ENCODE measurements at places on chromosomes 12 and 14. TPM values are rescaled to one million over a fixed set of nuclear protein-coding genes. Genes with fewer than 3 reads are reported as not detected.

- no peak for DNase-seq
Measured at GRCh38 chr12:52256584-52256935, 17.9 kb upstream of the KRT86 start.

GPR84 gene
- not detected for total RNA-seq

CRY1 gene
- 8.1 TPM for total RNA-seq

DNA sequence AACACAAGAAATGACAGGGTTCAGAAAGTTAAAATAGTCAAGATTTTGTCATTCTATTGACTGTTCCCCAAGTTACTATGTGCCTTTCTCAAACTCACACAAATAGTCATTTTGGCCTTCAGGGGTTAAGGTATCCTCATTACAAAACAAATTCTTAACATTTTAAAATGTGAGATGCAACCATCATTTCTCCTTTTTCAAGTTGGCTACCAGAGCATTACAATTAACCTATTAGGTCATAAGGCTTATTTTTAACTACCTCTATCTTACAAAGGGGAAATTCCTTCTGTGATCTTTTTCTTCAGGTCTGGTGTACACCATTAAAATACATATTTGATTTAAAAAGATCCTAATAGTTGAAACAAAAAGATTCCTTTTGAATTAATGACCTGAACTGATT lies 61.2 kb downstream of the SLC38A1 start:
- DNase-seq, result no peak

DNA sequence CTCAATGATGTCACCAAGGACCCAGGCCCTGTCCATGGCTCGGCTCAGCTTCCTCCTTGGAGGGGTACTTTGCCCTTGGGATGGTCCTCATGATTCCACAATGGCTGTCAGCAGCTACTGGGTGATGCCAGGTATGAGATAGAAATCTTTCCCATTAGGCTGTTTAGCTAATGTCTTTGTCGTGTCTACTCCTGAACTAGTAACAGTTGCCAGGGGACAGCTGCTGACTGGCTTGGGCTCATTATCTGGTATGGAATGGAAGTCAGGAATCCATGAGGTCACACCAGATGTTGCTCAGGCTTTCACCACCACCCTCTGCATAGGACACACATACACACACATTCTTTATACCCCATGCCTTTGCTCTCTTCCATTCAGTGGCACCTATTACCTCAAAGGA lies 9.2 kb downstream of the PRPH start:
- DNase-seq, result peak; percentile 66
